ELF-1 (cell line): ENCODE measurements at places on chromosomes 6 and 20.

DNA sequence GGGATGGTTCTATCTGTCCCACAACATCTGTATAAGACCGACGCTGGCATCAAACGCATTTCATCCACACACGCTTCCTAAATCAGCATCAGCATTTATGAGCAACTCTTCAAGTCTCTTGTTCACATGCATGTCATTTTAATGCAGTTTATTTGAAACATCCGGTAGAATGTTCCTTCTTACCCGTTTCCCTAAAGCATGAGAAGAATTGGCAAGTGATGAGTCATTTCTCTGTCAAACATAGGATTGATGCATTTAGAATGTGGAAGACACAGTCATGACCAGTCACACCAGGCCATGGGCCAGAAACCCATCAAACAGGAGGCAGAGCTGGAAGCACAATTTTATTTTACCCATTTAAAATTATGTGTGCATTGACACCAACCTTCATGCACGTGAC lies 122.8 kb downstream of the UST start:
- DNase-seq: no peak

GRCh38 chr6:41965429-41966213 lies 24.0 kb upstream of the CCND3 start:
- peak; percentile 95 for DNase-seq

DNA sequence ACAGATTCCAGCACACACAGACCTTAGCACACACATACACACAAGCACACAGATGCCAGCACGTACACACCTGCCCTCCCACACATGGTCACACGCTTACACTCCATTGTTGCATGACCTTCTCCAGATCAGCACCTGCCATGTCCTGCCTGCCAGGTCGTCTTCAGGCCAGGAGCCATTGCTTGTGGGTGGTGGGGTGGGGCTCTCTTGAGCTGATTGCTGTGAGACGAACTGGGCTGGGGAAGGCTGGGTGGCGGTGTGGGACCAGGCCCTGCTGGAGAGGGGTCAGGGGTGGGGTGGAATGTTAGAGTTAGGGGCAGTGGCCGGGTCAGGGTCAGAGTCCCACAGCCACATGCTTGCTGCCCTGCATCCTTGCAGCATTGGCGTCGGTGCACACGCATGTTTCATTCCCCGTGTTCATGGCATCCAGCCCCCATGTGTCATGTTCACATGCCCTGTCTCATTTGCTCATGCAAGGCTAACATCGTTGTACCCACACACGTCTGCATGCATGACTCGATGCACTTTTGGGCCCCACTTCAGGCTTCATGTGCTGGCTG lies 6.5 kb upstream of the NPBWR2 start:
- DNase-seq: no peak

- DNase-seq: no peak
Measured at GRCh38 chr6:111774346-111774703, 98.9 kb downstream of the FYN start.

DNA sequence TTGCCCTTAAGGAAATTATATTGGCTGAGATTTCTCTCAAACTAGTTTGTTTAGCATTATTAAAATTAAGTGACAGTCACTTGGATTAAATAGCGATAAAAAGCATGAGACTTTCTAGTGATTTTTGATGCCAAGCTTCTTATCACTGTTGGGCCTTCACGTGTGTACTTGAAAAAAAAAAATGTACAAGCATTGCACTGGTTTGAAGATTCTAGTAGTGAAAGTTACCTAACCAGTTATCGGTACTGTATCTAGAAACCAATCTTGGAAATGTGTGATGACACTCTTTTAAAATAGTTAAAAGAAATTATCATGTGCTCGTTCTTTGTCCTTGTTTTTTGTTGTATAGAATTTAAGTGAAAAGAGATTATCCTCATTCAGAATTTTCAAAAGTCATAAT lies 102.1 kb downstream of the SCAF8 start:
- no peak for DNase-seq

DNA sequence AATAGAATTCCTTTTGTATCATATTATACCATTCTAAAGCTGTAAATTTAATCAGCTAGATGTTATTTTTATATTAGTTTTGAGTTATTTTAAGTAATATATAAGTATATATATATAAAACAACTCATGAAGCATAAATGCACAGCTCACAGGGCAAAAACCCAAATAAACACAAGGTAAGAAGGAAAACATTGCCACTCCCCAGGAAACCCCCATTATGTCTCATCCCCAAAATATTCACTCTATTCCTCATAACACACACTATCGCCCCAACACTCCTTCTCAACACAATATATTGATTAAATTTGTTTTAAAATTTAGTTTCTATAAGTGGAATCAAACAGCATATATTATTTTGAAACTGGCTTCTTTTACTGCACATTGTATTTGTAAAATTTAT lies 98.6 kb upstream of the FAM83B start:
- no peak for DNase-seq

GRCh38 chr6:169075915-169076654 lies 177.6 kb downstream of the THBS2 start:
- no peak for DNase-seq

- no peak for DNase-seq
Measured at GRCh38 chr20:22833851-22834250, 201.3 kb upstream of the SSTR4 start.

DNA sequence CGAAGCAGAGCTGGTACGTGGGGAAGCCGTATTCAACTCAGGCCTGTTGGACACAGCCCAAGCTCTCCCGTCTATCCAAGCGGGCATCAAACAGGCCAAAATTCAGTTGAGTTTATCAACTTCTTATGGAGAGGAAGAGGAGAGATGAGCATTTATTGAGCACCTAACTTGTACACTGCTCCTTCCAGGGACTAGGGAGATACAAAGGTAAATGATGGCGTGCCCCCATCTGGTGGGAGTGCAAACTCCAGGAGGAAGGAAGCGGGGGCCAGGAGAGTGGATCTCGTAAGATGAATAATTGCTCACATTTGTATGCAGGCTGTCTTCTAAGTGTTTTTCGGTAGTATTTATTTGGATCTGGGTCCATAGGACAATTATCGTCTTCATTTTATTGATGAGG lies 146.6 kb downstream of the SOBP start:
- DNase-seq: peak; percentile 42

GRCh38 chr6:108673602-108674001 lies 112.9 kb downstream of the FOXO3 start:
- no peak for DNase-seq

GRCh38 chr20:24048024-24048611 lies 59.5 kb upstream of the GGTLC1 start:
- no peak for DNase-seq

GRCh38 chr6:13886949-13887348 lies 37.8 kb upstream of the RNF182 start:
- DNase-seq: no peak

DNA sequence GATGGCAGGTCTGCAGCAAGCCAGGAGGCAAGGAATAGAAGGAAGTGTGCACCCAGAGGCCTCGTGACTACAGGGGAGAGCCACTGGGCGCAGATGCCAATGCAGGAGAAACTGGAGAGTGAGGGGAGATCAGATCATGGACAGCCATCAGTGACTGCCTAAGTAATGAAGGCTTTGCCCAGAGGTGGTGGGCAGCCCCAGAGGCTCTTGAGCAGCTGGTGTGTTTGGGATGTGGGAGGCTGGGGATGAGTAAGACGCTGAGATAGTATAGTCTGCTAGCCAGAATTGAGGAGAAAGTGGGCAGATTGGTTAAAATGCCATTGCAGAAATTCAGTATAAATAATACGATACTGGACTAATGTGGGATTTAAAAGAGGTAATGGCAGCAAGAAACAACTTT lies 111.9 kb downstream of the MAP3K4 start:
- DNase-seq: no peak
